ENCODE measurements at places on chromosomes 3 and 15.

DNA sequence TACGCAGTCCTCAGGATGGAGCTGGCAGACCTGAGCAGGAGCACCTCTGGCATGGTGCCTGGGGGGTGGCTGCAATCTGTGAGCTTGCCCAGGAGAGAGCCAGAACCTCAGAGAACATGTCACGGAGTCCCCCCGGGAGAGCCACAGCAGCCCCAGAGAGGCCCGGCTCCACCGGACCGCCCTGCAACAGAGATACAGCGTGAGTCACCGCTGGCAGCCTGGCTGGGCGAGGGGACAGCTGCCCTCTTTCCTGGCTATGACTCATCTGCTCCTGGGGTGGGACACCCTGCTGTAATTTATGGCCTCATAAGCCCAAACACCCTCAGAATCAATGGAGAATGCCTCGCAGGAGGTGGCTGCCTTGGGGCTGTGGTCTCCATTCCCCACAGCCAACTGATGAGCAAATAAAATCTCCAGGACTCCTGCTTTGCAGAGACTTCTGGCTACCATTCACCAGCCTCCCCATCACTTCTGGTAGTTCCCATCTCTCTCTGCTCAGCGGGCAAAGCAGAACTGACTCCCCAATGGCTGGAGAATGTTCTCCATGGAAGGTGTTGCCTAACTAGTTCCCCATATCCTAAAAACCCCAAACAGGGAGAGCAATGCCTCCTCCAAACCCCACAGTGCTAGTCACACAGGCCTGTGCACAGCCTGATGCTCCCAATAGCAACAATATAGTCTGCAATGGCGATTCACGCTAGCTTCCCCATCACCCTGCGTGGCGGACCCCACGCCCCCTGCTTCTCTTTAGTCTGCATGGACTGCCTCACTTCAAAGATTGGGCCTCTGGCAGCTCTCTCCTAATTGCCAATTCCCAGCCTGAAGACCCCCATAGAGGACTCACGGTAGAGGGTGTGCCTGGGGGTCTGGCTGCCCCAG is 21.6 kb downstream of the ACSBG1 start:
- DNase-seq, result no peak

DNA sequence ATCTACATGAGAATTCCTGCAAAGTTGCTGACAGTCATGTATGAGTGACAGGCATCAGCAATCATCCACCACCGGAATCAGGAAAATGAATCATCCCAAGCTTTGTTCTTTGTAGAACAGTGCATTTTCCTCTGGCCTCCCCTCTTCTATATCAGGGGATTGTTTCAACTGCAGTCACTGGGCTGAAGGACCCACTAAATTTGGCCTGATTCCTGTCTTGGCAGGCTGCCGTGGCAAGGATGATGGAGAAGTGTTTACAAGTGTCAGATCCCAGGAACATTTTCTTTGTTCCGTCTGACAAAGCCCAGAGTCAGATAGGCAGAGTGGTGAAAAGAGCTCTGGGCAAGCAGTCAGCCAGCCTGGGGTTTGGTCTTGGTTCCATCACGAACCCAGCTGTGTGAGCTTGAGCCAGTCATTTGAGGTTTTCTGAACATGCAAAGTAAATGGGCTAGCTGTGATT is 175.1 kb upstream of the TSC22D2 start:
- DNase-seq, result no peak

DNA sequence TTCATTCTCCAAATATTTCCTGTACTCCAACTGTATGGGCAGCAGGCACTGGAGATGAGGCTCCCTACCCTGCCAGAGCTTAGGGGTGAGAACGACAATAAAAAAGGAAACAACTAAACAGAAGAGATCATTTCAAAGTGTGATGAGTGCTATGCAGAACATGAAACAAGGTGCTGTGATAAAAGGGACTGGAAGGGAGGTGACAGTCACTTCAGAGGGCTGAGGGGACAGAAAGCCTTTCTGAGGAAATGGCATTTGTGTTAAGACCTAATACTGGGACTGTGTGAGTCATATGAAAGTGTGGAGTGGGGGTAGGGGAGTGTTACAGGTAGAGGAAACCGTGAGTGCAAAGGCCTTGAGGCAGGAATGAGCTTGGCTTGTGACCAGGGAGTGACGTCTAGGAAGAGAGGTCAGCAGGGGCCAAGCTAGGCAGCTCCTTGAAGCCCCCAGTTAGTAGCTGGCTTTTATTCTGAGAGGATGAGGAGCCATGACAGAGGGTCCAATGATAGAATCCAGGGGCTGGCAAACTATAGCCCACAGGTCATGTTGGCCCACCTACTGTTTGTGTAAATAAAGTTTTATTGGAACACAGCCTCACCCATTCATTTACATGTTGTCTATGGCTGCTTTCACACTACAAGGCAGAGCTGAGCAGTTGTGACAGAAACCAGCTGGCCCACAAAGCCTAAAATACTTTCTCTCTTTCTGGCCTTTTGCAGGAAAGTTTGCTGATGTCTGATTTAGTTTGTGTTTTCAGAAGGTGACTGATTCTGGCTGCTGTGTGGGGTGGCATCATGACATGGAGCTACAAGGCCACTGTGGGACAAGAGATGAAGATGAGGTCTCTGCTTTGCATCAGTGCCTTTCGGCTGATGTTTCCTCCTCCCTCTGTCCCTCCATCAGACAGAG is 56.6 kb downstream of the LSM3 start:
- no peak for DNase-seq

DNA sequence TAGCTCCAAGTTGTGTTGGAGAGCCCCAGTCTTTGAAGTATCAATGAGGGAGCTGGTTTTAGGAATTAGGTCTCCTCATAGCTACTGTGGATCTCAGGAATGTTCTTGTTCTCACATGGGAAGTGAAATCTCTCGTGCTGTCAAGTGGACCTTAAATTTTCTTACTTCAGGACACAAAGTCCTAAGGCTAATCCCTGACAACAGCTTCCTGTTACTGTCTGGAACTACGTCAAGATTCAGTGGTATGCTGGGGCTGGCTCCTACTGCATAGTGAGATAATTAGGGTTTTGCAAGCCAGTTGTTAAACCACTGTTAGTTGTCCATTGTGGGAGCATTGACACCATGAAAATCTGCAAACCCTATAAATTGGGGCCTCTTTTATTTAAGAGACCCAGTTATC is 22.8 kb downstream of the MESP1 start:
- DNase-seq, result no peak

DNA sequence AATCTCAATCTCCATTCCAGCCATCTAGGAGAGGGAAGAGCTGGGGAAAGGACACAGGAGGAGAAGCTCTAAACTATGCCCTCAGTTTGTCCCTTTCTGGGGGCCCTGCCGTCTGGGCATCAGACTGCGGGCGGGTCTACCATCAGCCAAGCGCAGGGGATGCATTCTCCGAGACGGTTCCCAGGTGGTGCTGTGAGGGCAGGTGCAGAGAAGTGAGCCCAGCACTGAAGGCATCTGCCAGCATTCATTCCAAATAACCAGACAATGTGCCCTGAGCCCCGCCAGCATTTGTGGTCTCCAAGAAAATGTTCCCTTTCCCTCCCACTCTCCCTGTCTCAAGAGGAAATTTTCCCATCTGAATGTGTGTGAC is 265.7 kb downstream of the XXYLT1 start:
- no peak for DNase-seq

GRCh38 chr3:39226106-39226741 is 33.8 kb upstream of the XIRP1 start:
- DNase-seq, result no peak

- DNase-seq, result no peak
Observed at GRCh38 chr3:126913524-126913923, 69.4 kb upstream of the PLXNA1 start.

- DNase-seq, result no peak
Observed at GRCh38 chr3:65811892-65812291, 226.8 kb downstream of the MAGI1 start.

- no peak for DNase-seq
Observed at GRCh38 chr15:81336568-81336967, 12.6 kb upstream of the STARD5 start.

GRCh38 chr3:186108106-186108940 is 566 bp downstream of the ETV5 start:
- DNase-seq, result peak; percentile 39

- DNase-seq, result no peak
Observed at GRCh38 chr3:156253150-156253549, 132.8 kb downstream of the KCNAB1 start.

DNA sequence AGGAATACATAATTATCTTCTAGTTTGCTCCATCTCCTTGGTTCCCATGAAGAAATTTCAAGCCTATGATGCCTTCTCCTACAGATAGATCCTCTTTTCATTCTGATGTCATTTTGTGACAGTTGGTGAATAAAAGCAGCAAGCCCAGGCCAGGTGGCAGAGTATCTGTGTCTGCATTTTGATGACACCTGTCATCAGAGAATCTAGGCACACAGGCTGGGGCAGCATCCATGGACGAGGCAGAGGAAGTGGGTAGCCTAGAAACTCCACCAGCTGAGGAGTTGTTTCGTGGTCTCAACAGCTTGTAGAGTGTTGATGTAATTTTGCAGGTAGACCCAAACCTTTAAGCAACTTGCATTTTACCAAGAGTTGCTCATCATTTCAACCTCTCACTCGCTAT is 269.8 kb downstream of the FEZF2 start:
- DNase-seq, result no peak

DNA sequence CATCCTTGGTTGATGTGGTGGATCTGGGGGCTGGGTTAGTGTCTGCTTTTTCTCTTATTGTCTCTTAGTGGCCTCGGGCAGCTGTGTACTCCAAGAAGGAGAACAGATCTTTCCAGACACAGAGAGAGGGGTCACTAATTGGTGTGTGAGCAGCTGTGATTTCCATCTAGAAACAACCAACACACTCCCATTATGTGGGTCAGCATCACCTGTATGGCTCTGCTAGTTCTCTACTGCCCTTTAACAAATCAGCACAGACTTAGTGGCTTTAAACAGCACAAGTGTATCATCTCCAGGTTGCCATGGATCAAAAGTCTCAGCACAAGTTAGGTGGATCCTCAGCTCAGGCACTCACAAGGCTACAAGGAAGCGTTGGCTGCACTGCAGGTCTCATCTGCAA is 156.8 kb downstream of the LRTM1 start:
- DNase-seq, result no peak

GRCh38 chr3:179016979-179017670 is 54.5 kb downstream of the ZMAT3 start:
- no peak for DNase-seq

- no peak for DNase-seq
Observed at GRCh38 chr15:65420975-65421359, 1.8 kb downstream of the IGDCC4 start.

DNA sequence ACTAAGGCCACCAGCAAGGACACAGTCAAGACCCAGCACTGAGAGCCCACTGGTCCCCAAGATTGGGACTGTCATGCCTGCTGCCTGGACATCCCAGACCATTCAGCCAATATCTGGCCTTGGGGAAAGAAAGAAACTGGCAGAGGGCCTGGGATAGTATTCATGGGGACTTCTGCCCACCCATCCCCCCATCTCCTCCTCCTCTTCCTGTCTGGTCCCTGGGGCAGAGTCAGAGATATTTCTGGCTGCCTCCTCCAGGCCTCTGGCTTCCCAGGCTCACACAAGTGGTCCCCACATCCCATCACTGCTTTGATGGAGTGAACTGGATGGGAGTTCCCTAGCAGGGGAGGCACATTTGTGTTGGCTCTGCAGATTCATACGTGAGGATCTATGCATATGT is 4.2 kb upstream of the RASL12 start:
- no peak for DNase-seq

GRCh38 chr15:53618461-53618860 is 141.0 kb downstream of the WDR72 start:
- DNase-seq, result no peak

DNA sequence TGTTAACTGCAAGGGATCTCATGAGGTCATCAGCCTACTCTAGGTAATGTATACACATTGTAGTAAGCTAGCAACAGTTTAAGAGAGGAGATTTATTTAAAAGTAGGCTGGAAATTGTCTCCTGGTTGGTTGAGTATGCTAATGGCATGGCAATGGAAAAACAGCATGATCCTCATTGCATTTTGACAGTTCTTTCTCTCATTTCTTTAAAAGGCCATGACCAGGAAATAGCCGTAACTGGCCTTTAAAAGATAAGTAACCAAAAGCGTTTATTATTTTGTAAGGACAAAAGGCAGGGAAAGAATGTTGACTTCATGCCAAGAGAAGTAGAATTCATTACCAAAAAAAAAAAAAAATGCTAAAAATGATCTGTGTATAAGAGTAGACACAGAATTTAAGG is 310.3 kb downstream of the FGF12 start:
- no peak for DNase-seq

GRCh38 chr3:63936925-63937324 is 24.7 kb upstream of the SCAANT1 start:
- no peak for DNase-seq

- DNase-seq, result no peak
Observed at GRCh38 chr3:122461806-122462205, 45.9 kb upstream of the WDR5B start.

GRCh38 chr3:66267031-66267430 is 46.2 kb downstream of the SLC25A26 start:
- DNase-seq, result no peak

DNA sequence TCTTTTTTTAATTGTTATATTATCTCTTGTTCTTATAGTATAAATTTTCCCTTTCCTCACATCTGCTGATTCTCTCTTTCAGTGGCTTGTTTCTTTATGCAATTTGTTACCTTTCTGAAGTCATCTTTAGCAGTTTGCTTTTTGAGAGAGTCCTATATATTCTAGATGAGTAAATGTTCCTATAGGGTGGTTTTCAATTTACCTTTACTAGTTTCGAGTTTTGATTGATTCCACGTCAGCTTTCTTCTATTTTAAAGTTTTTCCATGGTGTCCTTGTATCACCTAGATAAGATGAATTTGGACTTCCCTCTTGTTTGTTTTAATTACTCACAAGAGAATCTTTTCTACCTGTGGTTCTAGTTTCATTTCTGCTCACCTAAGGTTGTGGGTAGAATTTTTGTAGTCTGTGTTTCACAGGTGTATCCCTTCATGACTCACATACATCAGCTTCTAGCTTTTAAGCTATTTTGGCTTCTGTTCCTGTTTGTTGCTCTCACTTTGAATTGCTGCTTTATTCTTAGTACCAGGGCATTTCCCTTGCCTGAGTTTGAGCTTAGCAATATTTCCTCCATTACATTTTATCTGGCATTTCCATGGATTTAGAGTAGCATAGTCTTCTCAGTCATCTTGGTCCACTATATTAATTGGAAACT is 6.4 kb downstream of the TEX9 start:
- DNase-seq, result no peak

DNA sequence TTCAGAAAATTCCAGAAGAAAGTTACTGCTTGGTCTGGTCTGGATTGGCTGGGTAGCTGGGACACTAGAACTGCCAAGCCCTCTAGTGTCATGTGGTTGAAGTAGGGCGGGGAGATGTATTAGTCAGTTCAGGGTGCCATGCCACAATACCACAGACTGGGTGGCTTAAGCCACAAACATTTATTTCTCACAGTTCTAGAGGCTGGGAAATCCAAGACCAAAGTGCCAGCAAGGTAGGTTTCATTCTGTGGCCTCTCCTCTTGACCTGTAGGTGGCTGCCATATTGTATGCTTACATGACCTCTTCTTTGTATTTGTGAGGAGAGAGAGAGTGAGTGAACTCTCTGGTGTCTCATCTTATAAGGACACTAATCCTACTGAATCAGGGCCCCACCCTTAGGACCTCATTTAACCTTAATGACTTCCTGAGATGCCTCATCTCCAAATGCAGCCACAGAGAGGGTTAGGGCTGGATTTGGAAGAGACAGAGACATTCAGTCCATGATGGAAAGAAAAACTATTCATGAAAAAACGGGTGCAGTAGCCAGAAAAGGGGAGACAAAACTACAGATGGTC is 18.1 kb upstream of the ZSCAN2 start:
- no peak for DNase-seq
